A673 (cell line): ENCODE measurements at places on chromosomes 3 and 15.
A peak's percentile ranks its signal among the peaks of the same experiment; 100 is the strongest.

DNA sequence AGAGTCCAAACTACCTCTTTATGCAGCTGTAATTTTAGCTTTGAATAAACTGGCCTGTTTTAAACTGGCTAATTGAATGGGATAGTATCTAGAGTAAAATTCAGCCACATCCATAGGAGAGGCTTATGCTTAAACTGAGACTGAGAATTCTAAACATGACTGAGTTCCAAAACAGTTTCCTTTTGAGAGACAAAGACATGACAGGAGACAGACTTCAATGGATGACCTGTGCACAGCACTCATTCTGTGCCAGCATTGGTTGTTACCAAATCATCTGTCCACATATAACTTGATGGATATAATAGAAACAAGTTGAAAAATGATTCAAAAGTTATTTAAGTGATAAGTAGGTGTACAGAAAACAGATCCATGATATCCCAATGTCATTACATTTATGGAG, 20.9 kb downstream of the IL12A start:
- DNase-seq, result no peak

GRCh38 chr3:78801926-78802561, 965.8 kb downstream of the ROBO1 start:
- DNase-seq, result no peak

DNA sequence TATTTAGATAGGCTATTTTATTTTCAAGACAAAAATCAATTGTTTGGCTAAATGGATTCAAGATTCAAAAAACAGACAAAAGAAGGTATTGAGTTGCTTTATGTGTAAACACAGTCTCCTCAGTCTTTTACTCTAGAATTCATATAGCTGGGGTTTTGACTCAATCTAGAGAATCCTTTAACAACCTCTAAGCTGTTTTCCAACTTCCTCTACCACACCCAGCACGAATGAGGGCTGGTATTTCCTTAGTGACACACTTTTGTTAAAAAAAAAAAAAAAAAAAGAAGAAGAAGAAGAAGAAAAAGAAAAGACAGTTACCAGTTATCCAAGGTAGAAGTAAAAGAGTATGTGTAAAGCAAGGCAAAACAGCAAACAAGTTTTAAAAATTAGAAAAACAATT, 732.8 kb upstream of the GOLIM4 start:
- no peak for DNase-seq

- DNase-seq, result no peak
Measured at GRCh38 chr3:77362936-77363335, 323.0 kb downstream of the ROBO2 start.

- no peak for DNase-seq
Measured at GRCh38 chr3:194749631-194750490, 64.2 kb downstream of the FAM43A start.

GRCh38 chr3:175430983-175431773, 572.0 kb downstream of the NAALADL2 start:
- no peak for DNase-seq

- no peak for DNase-seq
Measured at GRCh38 chr3:69604735-69605450, 134.4 kb upstream of the MITF start.

DNA sequence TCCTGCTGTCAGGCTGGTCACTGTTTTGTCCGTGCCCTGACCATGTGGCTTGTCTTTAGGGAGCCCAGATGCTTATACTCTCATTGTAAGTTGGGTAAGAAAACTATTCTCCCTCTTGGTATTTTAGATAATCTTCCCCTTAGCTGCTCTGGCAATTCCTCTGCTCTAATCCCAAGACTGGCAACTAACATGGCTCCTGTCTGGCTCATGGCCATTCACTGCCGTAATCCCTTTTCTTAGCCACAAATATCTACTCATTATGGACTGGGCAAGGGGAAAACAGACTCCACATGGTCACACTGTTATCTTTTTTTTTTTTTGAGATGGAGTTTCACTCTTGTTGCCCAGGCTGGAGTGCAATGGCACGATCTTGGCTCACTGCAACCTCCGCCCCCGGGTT, 38.8 kb downstream of the TYRO3 start:
- DNase-seq, result no peak

DNA sequence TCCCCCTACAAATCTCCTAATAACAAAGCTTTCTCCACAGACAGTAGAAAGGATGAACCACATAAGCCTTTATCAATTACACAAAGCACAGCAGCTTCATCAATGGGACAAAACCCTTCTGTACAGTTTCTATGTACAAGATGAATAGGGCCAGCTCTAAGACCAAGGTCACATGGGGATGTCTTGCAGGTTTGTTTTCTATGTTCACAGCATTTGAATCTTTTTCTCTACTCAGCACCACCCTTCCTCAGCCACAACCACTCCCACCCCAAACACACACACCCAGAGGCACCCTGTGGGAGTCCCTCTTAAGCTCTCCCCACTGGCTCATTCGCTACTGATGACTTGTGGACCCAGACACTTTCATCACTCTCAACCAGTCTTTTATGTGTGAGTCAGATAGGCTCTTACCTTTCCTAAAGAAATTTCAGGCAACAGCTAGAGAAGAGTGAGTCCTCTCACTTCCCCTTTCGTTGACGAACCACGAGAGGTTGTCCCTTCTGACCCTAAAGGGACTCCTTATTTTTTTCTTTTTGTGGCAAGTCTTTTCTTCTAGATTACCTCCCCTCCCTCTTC, 57.9 kb downstream of the ARHGAP31 start:
- no peak for DNase-seq

- peak; percentile 33 for DNase-seq
Measured at GRCh38 chr3:174439331-174440252, 419.5 kb upstream of the NAALADL2 start.

DNA sequence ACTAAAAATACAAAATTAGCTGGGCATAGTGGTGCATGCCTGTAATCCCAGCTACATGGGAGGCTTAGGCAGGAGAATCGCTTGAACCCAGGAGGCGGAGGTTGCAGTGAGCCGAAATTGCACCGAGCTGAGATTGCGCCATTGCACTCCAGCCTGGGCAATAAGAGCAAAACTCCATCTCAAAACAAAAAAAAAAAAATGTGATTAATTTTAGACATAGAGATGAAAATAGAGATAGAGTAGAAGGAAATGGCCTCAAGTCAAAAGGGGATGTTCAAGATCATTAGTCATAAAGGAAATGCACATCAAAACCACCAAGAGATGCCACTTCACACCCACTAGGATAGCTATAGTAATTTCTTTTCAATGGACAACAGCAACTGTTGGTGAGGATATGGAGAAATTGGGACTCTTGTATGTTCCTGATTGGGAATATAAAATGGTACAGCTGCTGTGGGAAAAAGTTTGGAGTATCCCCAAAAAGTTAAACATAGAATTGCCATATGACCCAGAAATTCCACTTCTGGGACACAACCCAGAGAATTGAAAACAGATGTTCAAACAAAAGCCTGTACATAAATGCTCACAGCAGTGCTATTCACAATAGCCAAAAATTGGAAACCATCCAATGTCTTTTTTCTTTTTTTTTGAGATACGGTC, 55.4 kb downstream of the ABHD2 start:
- peak; percentile 93 for DNase-seq

- no peak for DNase-seq
Measured at GRCh38 chr3:63400246-63400860, 122.2 kb downstream of the SYNPR start.

GRCh38 chr15:58383876-58384275, 47.9 kb upstream of the LIPC start:
- DNase-seq, result peak; percentile 42

- no peak for DNase-seq
Measured at GRCh38 chr3:46675843-46676567, 17.5 kb downstream of the ALS2CL start.

- no peak for DNase-seq
Measured at GRCh38 chr3:107184375-107184774, 192.9 kb upstream of the CCDC54 start.

GRCh38 chr3:152202976-152203626, 65.6 kb upstream of the MBNL1 start:
- DNase-seq, result no peak

GRCh38 chr15:32694222-32694983, 23.4 kb upstream of the GREM1 start:
- DNase-seq, result no peak

- DNase-seq, result no peak
Measured at GRCh38 chr15:89633585-89633984, 21.7 kb downstream of the KIF7 start.
